ENCODE measurements at places on chromosomes 5 and 9.
A peak's percentile ranks its signal among the peaks of the same experiment; 100 is the strongest.

DNA sequence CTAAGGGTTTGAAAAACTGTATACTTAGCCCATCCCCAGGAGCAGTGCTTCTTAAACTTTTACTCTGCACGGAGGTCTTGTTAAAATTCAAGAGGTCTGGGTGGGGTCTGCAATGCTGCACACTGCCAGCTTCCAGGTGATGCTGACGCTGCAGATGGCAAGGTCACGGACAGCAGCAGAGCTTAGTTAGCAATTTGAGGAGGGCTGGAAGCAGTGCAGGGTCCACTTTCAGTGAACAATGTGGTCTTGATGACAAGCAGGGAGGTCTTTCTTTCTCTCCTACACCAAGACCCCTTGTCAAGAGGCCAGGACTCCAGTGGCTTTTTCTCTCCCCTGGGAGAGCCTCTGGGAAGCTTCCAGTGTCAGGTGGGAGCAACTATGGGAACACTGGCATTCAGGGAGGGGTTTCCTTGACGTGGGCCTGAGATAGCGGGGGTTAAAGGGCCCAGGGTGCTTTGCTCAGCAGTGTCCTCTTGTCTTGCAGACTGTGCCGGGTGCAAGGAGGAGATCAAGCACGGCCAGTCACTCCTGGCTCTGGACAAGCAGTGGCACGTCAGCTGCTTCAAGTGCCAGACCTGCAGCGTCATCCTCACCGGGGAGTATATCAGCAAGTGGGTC, 65.0 kb upstream of the AFAP1L1 start:
- no peak for DNase-seq

- DNase-seq = no peak
Measured at GRCh38 chr5:154505567-154505966, 27.5 kb upstream of the HAND1 start.

GRCh38 chr5:9294793-9295465, 250.9 kb downstream of the SEMA5A start:
- DNase-seq = no peak

DNA sequence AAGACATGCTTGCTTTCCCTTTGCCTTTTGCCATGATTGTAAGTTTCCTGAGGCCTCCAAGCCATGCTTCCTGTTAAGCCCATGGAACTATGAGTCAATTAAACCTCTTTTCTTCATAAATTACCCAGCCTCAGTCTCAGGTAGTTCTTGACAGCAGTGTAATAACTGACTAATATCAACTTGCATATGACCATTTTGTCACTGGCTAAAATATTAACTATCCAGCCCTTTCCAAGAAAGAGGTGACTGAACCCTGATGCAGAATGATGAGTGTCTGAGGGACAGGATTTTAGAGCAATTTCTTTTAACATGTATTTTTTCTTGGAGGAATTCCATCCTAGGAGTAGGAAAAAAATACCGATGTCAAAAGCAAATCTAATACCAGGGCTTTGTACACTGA, 266.1 kb downstream of the SEMA5A start:
- DNase-seq = no peak

- no peak for DNase-seq
Measured at GRCh38 chr5:17396247-17396646, 101.8 kb upstream of the TAF11L2 start.

DNA sequence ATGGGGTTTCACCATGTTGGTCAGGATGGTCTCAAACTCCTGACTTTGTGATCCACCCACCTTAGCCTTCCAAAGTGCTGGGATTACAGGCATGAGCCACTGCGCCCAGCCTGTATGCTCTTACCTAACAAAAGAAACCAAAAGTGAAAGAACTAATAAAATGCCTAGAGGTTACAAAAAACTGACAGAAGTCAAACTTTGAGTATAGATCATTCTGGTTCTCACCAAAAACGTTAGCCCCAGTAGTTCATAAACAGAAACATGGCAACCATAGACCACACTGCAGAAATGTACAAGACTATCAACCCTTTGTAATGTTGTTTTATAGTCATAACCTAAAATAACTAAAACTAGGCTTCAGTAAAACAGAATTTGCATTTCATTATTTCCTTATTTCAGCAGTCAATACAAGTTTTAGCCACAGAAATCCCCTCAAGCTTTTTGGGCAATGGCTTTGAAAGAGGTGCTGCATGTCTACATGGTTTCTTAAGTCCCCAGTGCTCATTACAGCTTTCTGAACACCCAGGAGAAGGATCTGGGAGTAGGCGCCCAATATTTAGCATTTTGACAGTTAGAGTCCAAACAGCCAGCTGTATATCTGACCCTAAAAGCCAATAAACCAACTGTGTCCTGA, 72.5 kb downstream of the EPB41L4A start:
- no peak for DNase-seq

- DNase-seq = no peak
Measured at GRCh38 chr5:66224274-66224673, 80.2 kb downstream of the SREK1 start.

GRCh38 chr5:8114597-8115266, 245.8 kb downstream of the MTRR start:
- no peak for DNase-seq

DNA sequence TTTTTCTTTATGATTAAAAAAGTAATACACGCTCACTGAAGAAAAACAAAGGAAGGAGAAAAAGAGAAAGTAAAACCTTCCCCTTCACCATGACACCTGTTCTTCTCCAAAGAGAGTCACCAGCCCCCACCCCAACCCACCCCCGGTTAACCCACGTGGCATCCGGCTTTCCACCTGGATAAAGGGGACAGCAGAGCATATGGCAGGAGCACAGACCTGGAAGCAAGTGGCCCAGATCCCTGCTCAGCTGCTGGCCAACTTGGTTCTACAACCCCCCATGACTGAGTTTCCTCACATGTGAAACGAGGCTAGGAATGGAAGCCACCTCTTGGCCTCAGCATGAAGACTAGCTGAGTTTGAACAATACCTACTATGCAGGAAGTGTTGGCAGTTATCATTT, 5.1 kb downstream of the CCDC180 start:
- no peak for DNase-seq

DNA sequence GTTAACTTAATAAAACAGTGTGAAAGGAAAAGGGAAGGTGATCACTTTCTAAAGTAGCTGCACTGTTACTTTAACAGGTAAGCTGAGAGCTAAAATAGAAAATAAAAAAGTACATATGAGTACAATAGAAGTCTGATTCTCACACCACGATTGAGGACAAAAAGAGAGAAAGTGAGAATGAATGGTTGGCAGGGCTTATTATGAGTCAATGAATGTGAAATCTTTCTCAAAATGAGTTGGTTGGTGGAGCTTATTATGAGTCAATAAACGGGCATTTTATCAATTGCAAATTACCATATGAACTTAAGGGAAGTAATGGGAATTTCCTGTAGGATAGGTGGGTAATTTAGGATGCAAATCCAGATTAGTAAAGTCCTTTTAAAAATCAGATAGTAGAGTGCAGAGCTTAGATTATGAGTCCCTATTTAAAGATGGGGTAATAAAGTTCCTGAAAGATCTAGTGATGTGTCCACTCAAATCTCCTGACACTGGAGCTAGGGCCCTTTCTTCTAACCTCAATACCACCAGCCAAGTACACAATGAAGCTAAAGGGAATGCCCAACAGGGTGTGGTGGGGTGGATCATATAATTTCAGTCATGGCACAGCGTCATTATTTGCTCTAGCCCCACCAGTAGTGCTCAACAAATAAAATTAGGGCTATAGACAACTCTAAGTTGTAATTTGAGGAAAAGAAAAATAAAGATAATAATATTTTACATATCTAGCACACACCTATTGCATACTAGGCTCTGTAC, 21.1 kb upstream of the TLR4 start:
- no peak for DNase-seq

- DNase-seq = no peak
Measured at GRCh38 chr9:115039516-115040120, 78.3 kb downstream of the TNC start.

GRCh38 chr9:114634387-114634786, 23.2 kb downstream of the TEX53 start:
- no peak for DNase-seq

DNA sequence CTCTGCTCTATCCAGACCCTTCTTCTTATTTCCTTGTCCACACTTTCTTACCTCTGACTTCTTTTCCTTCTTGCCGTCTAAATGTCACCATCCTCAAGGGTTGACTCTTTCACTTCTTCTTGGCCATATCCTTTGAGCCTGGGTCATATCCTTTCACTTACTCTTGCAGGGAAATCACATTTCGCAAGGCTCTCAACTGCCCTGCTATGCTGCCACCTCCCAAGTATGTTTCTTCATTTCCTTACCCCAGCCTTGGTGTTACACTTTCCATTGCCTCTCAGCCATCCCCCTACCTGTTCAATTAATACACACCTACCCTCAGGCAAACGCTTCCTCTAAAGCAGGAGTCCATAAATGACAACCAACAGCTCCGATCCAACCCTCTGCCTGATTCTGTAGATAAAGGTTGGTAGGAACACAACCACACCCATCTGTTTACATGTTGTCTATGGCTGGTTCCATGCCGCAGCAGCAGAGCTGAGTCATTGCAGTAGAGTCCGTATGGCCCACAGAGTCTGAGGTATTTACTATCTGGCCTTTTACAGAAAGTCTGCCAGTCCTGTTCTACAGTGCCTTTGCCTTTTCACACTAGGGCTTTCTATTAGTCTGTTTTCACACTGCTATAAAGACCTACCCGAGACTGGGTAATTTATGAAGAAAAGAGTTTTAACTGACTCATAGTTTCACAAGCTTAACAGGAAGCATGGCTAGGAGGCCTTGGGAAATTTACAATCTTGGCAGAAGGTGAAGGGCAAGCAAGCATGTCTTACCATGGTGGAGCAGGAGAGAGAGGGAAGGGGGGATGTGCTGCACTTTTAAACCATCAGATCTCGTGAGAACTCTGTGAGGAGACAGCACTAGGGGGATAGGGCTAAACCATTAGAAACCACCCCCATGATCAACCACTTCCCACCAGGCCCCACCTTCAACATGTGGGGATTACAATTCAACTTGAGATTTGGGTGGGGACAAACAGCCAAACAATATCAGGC, 97.9 kb downstream of the SV2C start:
- no peak for DNase-seq

- DNase-seq = no peak
Measured at GRCh38 chr5:22844155-22844554, 9.0 kb downstream of the CDH12 start.

GRCh38 chr5:5612096-5612495, 189.6 kb downstream of the ICE1 start:
- no peak for DNase-seq

- peak; percentile 74 for DNase-seq
Measured at GRCh38 chr9:117555964-117556629, 141.2 kb upstream of the ASTN2 start.

DNA sequence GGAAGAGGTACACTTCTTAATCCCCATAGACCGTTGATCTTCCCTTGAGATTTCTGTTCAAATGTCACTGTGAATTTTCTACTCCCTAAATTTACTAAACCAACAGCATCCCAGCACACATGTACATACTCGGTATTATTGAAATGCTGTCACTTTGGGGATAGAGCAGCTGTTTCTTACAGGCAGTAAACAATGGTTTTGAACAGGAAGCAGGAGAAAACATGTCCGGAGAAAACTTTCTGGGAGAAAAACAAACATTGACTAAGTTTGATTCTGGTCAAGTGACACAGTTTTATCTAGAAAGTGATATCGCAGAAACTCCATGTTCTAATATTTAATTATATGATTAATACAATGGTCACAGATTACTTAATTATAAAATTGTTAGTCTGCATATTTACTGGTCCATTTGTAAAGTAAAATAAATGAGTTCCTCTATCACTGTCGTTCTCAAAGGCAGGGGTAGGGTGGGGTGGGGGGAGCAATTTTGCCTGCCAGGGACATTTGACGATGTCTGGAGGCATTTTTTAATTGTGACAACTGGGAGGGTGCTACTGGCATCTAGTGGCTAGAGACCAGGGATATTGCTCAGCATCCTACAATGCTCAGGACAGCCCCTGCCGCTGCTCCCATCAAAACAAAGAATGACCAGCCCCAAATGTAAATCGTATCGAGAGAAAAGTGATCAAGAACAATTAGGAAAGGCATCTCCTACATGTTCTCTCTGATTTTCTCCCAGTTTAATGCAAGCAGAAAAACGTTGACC, 12.2 kb downstream of the TAS2R1 start:
- DNase-seq = no peak

GRCh38 chr5:135377751-135378680, 21.0 kb downstream of the MACROH2A1 start:
- DNase-seq = no peak

DNA sequence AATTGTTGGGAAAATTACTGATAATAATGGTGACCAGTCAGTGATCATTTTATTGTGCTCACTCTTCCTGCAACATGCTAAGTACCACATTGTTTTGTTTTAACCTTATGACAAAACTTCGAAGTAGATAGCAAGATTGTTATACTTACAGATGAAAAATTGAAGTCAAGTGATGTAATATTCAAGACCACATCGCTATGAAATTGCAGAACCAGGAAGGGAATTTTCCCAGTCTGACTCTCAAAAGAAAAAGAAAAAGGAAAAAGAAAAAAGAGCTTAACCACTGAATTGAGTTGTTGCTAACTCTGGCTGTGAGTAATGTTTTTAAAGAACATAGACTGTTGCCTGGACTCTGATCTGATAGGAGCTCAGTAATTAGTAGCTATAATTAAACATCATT, 170.6 kb upstream of the HAPLN1 start:
- DNase-seq = no peak

- no peak for DNase-seq
Measured at GRCh38 chr9:98603821-98604383, 104.8 kb downstream of the GABBR2 start.

GRCh38 chr9:98576354-98576753, 132.4 kb downstream of the GABBR2 start:
- DNase-seq = no peak

DNA sequence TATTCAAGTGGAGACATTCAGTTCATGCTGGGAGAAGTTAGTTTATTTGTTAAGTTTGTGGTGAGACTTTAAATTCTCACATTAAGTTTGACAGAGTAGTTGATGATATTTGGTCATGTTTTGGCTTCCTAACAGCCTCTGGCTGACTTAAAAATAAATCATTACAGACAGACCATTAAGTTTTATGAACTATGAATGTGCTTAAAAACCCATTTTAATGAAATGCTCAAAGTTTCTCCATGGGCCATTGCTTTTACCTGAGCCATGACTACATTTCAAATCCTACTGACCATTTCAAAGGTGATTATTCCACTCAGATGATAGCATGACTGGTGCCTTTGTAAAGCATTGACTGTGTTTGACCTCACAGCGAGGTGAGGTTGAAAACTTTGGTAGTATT, 192.7 kb downstream of the LRRC70 start:
- no peak for DNase-seq

GRCh38 chr9:74874220-74874619, 13.5 kb downstream of the TRPM6 start:
- no peak for DNase-seq

GRCh38 chr5:5645891-5646290, 223.4 kb downstream of the ICE1 start:
- no peak for DNase-seq

GRCh38 chr5:54653956-54654614, 136.5 kb downstream of the SNX18 start:
- no peak for DNase-seq

- peak; percentile 32 for DNase-seq
Measured at GRCh38 chr9:33106827-33107621, 30.6 kb upstream of the SMU1 start.
